Cortex of kidney (tissue), 1 donor: ENCODE measurements at places on chromosomes 11 and 22.

DNA sequence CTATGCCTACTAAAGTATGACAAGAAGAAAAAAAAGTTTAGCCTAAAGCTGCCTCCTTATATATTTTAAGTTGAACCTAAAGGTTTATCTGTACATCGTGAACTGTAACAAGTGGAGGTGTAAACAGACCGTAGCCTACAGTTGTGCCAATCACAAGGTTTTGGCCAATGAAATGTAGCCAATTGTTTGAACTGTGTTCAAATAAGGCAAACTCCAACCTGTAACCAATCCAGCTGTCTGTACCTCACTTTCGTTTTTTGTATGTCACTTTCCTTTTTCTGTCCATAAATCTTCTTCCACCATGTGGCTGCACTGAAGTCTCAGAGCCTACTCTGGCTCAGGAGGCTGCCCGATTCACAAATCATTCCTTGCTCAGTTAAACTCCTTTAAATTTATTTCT is 6.8 kb upstream of the EI24 start:
- DNase-seq = no peak

GRCh38 chr11:73866095-73866579 is 10.5 kb downstream of the COA4 start:
- no peak for DNase-seq

- DNase-seq = no peak
Observed at GRCh38 chr11:15229069-15229468, 114.3 kb downstream of the INSC start.

DNA sequence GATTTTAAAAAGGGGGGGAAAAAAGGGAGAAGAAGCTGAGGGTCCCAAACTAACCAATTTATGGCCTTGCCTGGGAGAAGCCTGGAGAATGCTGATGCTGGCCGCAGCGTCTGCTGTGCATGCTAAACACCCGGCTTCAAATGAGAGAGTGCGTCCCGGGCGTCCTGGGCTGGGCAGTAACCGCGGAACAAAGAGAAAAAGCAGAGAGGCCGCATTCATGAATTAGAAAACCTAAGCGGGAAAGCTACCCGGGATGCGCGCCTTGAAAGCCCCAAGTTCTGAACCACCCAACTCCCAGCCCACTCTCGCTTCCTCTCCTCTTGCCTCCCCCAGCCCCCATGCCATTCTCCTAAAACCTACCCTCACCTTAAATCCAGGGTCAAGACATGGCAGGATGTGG is 6.5 kb downstream of the MN1 start:
- no peak for DNase-seq

- no peak for DNase-seq
Observed at GRCh38 chr11:82701847-82702520, 31.7 kb downstream of the FAM181B start.
